ENCODE measurements at places on chromosomes 12 and 14. TPM values are rescaled to one million over a fixed set of nuclear protein-coding genes. Genes with fewer than 3 reads are reported as not detected.

DNA sequence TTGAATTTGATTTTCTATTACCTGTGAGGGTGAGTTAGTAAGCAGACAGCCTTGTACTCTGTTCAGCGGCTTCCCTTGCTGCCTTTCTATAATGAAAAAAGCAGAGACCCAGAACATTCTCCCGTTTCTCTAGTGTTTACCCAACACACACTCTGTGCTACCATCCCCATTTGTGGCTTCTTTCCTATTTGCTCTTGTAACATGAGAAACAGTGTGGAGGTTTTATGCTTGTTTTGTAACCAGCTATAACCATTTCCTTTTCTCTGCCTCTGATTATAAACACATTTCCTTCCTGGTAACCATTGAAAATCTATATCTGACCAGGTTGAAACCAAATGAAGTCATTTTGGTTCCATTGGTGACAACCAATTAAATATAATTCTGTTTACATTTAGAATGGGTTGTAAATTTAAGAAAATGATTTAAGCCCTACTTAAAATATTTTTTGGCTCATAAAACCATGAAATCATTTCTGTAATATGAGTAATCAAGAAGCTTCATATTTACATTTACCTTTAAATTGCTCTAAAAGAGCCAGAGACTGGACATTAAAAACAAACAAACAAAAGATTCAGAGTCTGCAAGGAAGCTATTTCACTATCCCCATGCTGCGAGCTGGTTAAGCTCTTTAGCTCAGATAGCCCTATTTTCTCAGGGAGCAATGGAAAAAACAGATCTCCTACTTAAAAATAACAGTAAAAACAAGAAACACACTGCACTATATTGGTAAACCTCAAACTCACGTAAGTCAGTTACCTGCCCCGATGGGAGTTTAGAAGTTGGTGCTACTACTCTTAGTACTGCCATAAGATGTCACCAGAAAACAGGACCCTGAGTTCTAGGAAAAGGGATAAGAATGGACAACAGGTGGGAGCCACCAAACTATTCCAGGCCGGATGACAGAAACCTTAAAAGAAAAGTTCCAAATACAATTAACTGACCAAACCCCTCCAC, 206.5 kb upstream of the EEA1 start:
- peak; percentile 19 for DNase-seq
- no peaks in the 10 kb centered on the region for H3K27me3 ChIP-seq
- H3K27ac ChIP-seq = no peak overlapping the region
- no peak overlapping the region for H3K4me3 ChIP-seq

DNA sequence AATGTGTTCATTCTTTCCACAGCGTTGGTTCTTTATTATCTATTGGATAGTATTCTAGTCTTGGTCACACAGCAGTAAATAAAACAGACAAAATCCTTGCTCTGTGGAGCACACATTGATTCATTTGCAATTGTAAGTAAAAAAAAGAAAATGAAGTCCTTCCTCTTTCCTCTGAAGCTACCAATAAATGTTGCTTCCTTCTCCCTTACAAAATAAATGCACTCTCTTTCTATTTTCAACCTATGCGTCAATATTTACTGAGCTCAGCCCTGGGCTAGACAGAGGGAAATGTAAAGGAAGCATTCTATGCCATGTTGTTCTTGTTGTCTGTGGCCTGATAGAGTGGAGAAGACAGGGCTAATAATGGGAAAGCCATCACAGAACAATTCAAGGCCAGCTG, 2.9 kb downstream of the ABHD12B start:
- H3K4me1 ChIP-seq = peaks cover 16% of the 10 kb centered on the region
- no peaks in the 10 kb centered on the region for H3K36me3 ChIP-seq
- peak overlapping the region; percentile 49 for H3K4me3 ChIP-seq
- no peak for DNase-seq
- no peak overlapping the region for H3K27ac ChIP-seq

DNA sequence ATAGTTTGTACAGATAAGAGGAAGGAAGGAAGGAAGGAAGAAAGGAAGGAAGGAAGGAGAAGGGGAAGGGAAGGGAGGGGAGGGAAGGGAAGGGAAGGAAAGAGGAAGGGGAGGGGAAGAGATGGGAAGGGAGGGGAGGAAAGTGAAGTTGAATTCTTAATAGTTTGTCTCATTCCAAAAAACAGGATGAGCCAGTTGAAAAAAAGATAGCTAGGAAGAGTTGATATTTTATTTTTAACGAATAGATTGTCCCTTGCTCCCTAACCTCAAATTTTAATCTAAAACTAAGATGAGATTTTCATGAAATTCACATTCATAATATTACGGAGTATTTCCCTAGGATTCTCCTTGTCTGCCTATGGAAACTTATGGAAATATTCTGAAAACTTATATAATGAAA, 80.7 kb downstream of the ZFC3H1 start:
- DNase-seq = no peak
- no peak overlapping the region for H3K27ac ChIP-seq
- peaks cover 2% of the 10 kb centered on the region for H3K27me3 ChIP-seq
- H3K4me3 ChIP-seq = no peak overlapping the region

- no peaks in the 10 kb centered on the region for H3K27me3 ChIP-seq
- H3K4me1 ChIP-seq = no peaks in the 10 kb centered on the region
- no peak for DNase-seq
- H3K36me3 ChIP-seq = no peaks in the 10 kb centered on the region
Measured at GRCh38 chr14:76541594-76542219, 165.8 kb downstream of the ESRRB start.

The RNASE9 gene
- polyA plus RNA-seq = not detected

GRCh38 chr14:66284346-66284745, 201.8 kb upstream of the CCDC196 start:
- no peak for DNase-seq
- H3K4me3 ChIP-seq = no peak overlapping the region
- H3K4me1 ChIP-seq = no peaks in the 10 kb centered on the region

DNA sequence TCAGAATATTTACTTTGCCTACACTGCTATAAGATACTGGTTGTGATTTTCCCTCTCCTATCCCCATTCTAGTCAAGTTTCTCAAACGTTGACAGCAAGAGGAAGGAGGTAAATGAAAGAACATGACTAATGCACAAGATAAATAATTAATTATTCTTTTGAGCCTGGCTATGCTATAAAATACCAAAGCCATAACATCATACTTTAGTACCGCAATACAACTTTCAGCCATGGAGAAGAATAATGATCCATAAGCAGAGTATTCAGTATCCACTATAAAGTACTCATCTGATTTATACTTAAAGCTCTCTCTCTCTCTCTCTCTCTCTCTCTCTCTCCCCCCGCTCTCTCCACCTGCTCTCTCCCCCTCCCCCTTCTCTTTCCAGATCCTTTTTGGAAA, 41.3 kb downstream of the TDG start:
- no peak overlapping the region for H3K27ac ChIP-seq
- H3K27me3 ChIP-seq = peaks cover 14% of the 10 kb centered on the region
- no peaks in the 10 kb centered on the region for H3K36me3 ChIP-seq
- H3K4me1 ChIP-seq = no peaks in the 10 kb centered on the region
- DNase-seq = no peak
- H3K4me3 ChIP-seq = no peak overlapping the region

GRCh38 chr14:101962503-101962874, 1.9 kb upstream of the DYNC1H1 start:
- no peak overlapping the region for H3K27ac ChIP-seq
- no peak for DNase-seq
- H3K36me3 ChIP-seq = no peaks in the 10 kb centered on the region
- peaks cover 29% of the 10 kb centered on the region for H3K4me1 ChIP-seq
- H3K27me3 ChIP-seq = no peaks in the 10 kb centered on the region

DNA sequence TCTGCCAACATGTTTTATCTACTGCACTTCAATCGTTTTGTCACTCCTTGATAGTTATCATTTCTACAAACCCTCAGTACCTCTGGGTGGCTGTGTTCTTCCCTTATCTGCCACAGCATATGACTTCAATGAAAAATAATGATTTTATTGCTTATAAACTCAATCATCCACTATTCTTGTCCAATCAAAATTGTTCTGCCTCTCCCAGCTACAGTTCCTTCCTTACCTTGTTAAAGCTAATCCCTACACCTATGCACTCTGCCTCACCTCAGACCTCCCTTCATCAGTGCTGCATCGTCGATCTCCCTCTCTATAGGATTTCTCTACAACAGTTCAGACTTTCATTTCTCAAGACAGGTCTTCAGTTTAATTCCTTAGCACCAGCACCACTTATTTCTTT, 58.8 kb downstream of the ERGIC2 start:
- no peaks in the 10 kb centered on the region for H3K4me1 ChIP-seq
- no peak overlapping the region for H3K27ac ChIP-seq
- no peak overlapping the region for H3K4me3 ChIP-seq
- DNase-seq = no peak

DNA sequence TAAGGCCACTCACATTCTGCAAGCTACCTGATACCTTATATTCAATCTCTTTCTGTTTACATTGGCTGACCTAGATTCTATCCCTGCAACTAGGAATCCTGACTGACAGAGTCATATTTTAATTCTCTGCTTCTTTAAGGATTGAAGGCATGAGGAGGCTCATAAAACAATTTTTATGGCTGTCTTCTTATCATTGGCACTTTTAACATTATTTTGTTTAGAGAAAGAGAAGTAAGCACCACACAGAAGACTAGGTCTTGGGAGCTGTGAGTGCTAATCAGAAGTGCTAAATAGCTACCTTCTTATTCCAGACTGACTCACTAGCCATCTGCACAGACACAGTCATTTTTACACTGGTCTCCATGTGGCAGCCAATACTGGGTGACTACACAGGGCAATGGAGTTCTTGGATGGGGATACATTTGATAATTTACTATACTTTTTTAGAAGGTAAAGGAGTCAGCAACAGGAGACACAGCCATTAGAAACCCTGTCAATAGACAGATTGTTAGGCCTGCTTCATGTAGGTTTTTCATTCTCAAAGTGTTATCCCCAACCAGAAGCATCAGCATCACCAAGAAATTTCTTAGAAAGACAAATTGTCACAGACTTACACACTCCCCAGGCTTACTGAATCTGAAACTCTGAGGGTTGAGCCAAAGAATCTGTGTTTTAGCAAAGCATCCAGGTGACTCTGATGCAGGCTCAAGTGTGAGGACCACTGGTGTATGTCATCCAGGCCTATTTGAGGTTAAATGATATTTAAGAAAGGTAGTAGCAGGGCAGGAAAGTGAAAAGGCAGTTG, 214.1 kb downstream of the DUSP6 start:
- DNase-seq = no peak
- no peak overlapping the region for H3K4me3 ChIP-seq
- H3K27me3 ChIP-seq = no peaks in the 10 kb centered on the region
- no peak overlapping the region for H3K27ac ChIP-seq
- no peaks in the 10 kb centered on the region for H3K36me3 ChIP-seq
- H3K4me1 ChIP-seq = no peaks in the 10 kb centered on the region

DNA sequence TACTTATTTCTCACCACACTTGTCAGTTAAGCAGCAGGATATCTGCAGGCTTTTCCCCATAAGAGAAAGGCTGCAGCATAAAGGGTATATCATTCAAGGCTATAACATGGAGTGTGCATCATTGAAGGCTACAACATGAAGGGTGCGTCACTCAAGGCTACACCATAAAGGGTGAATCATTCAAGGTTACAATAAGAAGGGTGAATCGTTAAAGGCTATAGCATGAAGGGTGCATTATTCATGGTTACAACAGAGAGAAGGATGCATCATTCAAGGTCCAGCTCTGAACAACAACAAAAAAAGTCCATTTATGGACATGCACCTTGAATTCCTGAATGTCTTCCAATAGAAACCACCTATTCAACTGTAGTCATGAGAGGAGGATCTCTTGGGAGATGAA, 32.8 kb upstream of the LUM start:
- H3K27ac ChIP-seq = no peak overlapping the region
- no peaks in the 10 kb centered on the region for H3K27me3 ChIP-seq
- no peak for DNase-seq
- no peaks in the 10 kb centered on the region for H3K36me3 ChIP-seq
- H3K4me3 ChIP-seq = no peak overlapping the region

The PAX9 gene
- not detected for polyA plus RNA-seq

The GNB3 gene
- polyA plus RNA-seq = not detected

- H3K27me3 ChIP-seq = no peaks in the 10 kb centered on the region
- no peaks in the 10 kb centered on the region for H3K36me3 ChIP-seq
- H3K4me3 ChIP-seq = no peak overlapping the region
- H3K4me1 ChIP-seq = no peaks in the 10 kb centered on the region
Measured at GRCh38 chr12:111271674-111272418, 97.0 kb downstream of the PHETA1 start.

DNA sequence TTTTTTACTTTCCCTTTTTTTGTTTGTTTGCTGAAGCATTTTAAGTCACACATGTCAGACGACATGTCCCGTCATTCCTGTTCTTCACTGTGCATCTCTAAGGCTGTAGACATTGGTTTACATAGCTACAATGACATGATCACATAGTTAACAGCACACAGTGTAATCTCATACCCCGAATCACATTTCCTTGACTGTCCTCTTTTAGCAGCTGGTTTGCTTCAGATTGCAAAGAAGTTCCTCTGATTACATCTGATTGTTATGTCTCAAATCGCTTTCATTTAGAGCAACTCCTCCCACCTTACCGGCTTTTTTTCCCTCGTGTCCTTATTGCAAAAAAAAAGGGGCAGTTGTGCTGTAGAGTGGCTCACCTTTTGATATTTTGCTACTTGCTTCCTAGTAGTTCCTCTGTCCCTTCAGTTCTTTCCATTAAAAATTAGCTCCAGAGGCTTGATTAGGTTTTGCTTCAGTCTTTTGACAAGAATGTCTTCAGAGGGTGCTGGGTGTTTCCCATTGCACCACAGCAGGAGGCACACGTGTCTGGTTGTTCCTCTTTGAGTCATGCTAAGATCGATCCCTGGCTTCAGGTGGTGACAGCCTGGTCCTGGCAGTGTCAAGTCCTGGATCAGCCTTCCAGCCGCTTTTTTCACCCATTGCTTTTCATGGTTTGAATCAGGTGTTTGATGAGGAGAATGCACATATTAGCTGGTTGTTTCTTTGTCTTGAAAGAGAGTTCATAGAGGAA, 35.0 kb downstream of the ZNF664 start:
- H3K27ac ChIP-seq = no peak overlapping the region
- H3K4me3 ChIP-seq = peak overlapping the region; percentile 15
- H3K4me1 ChIP-seq = peaks cover 13% of the 10 kb centered on the region
- DNase-seq = no peak

- DNase-seq = no peak
- no peaks in the 10 kb centered on the region for H3K4me1 ChIP-seq
- no peak overlapping the region for H3K4me3 ChIP-seq
- H3K36me3 ChIP-seq = no peaks in the 10 kb centered on the region
Measured at GRCh38 chr12:27814851-27815591, 35.0 kb upstream of the MANSC4 start.

DNA sequence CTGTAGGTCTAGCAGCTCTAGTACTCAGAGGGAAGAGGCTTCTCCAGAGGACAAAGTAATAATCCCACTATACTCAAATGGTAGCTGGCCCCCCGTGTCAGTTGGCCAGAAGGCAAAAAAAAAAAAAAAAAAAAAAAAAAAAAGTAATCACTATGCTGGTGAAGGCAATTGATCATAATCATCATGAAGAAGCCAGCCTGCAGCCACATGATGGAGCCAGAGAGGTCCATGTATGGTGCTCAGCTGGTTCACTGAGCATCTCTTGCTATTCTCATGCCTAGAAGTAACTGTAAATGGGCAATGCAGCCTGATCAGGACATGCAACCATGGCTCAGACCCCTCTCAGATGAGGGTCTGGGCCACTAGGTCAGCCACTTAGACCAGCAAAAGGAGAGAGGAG, 378.8 kb downstream of the MED13L start:
- no peak overlapping the region for H3K27ac ChIP-seq
- peaks cover 3% of the 10 kb centered on the region for H3K27me3 ChIP-seq
- no peaks in the 10 kb centered on the region for H3K4me1 ChIP-seq
- H3K4me3 ChIP-seq = no peak overlapping the region
- DNase-seq = no peak

GRCh38 chr14:102805371-102805891, 28.2 kb downstream of the TRAF3 start:
- peak overlapping the region; percentile 83 for H3K4me3 ChIP-seq
- H3K27me3 ChIP-seq = no peaks in the 10 kb centered on the region
- H3K36me3 ChIP-seq = no peaks in the 10 kb centered on the region
- peaks cover 62% of the 10 kb centered on the region for H3K4me1 ChIP-seq

The NPAS3 gene
- polyA plus RNA-seq = not detected
